ENCODE measurements at places on chromosomes 7 and 10. TPM values are rescaled to one million over a fixed set of nuclear protein-coding genes. Genes with fewer than 3 reads are reported as not detected.

- H3K27ac ChIP-seq, result no peak overlapping the region
- no peaks in the 10 kb centered on the region for H3K4me1 ChIP-seq
- DNase-seq, result peak; percentile 26
- no peaks in the 10 kb centered on the region for H3K27me3 ChIP-seq
- peaks cover 22% of the 10 kb centered on the region for H3K36me3 ChIP-seq
Measured at GRCh38 chr7:44380189-44380830, 54.9 kb upstream of the CAMK2B start.

AUTS2 gene
- 4.9 TPM for total RNA-seq

HOXA13 gene
- total RNA-seq, result not detected

DNA sequence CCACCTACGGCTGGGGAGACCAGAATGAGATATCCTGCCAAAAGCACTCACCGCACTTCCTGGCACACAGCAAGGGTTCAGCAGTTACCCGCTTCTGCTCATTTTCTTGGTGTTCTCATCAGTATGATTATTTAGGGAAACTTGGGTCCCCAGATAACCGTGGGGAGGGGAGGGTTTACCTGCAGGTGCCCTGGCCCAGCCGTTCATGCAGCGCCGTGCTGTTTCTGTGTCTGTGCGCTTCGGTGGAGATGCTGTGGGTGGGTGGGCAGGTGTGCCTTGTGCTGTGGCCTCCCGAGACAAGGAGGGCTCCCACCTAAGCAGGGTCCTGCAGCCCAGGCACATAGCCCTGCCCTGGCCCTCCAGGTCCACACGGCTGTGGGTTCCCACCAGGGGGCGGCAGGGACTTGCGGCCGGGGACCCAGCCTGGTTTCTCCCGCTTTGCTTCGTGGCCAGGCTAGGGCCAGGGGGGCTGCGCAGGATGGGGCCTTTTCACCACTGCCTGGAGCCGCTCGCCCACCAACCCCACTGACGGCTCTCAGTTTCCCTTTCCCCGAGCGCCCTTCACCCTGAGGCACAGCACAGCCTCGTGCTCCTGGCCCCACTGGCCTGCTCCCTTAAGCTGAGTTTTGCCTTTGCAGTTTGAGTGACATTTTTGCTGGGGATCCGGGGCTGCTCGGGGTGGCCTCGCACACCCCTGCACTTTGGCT lies 78.5 kb downstream of the LHPP start:
- DNase-seq, result peak; percentile 75
- no peak overlapping the region for H3K27ac ChIP-seq
- no peaks in the 10 kb centered on the region for H3K4me1 ChIP-seq
- no peak overlapping the region for H3K4me3 ChIP-seq
- H3K36me3 ChIP-seq, result no peaks in the 10 kb centered on the region

DNA sequence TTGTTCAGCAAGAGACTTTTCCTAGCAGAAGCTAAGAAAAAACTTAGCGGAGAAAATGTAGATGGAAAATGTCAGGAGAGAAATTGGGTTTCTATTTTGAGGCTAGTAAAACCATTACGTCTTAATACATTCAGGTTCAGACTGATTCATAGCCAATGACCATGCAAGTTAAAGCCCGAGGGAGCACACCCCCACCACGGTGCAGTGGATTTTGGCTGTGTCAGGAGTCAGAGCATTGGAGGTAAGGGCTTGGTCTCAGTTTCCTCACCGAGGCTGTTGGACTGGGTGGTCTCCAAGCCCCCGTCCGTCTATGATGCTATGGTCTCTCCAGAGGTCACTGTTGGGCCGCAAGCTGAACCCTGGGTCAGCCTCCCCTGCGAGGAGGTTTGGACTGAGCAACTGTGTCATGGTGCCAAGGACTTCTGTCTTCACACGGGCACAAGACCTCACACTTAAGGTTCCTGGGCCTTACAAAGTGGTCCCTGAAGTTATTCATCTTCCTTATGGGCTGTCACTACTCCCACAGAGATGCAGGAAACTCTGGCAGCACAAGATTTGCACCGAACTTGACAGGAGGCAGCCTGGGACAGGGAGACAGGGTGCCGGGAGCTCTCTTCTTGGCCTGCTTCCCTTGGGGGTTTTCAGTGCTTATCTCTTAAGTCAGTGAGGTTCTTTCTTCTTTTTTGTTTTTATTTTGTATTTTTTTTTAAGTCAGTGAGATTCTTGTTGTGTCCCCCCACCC lies 186.8 kb downstream of the PHTF2 start:
- no peak for DNase-seq
- H3K36me3 ChIP-seq, result no peaks in the 10 kb centered on the region
- H3K27ac ChIP-seq, result no peak overlapping the region

LLCFC1 gene
- not detected for total RNA-seq

- H3K27ac ChIP-seq, result no peak overlapping the region
- no peak overlapping the region for H3K4me3 ChIP-seq
- DNase-seq, result no peak
- no peaks in the 10 kb centered on the region for H3K27me3 ChIP-seq
- no peaks in the 10 kb centered on the region for H3K36me3 ChIP-seq
Measured at GRCh38 chr7:157488281-157488680, 151.5 kb downstream of the DNAJB6 start.

MSRB2 gene
- total RNA-seq, result 7.3 TPM

SPDYE1 gene
- not detected for total RNA-seq

DNA sequence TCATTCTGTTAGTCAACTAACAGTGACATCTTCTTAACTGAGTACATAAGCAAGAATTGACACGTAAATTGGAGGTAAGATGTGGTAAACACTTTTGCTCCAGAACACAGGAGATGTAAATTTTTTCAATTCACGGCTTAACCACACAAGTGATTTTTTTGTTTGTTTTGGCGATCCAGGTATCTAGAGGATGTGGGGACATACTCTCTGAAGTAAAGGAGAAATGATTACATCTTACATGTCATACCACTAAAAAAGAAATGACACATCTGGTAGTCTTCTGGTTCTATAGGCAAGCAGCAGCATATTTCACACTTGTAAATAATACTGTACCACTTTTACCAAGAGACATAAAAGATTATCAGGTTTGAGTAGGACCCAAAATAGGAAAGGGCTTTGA lies 200.3 kb upstream of the ZWINT start:
- H3K27ac ChIP-seq, result no peak overlapping the region
- H3K4me1 ChIP-seq, result no peaks in the 10 kb centered on the region
- DNase-seq, result no peak
- no peaks in the 10 kb centered on the region for H3K27me3 ChIP-seq
- H3K36me3 ChIP-seq, result no peaks in the 10 kb centered on the region

ASB10 gene
- total RNA-seq, result not detected

GRCh38 chr7:141649137-141649864 lies 52.7 kb downstream of the DENND11 start:
- no peak for DNase-seq
- no peaks in the 10 kb centered on the region for H3K4me1 ChIP-seq
- H3K36me3 ChIP-seq, result no peaks in the 10 kb centered on the region
- H3K27me3 ChIP-seq, result no peaks in the 10 kb centered on the region
- H3K4me3 ChIP-seq, result no peak overlapping the region
- H3K27ac ChIP-seq, result no peak overlapping the region

- no peak for DNase-seq
- H3K27me3 ChIP-seq, result no peaks in the 10 kb centered on the region
- H3K4me1 ChIP-seq, result no peaks in the 10 kb centered on the region
- H3K4me3 ChIP-seq, result no peak overlapping the region
- no peak overlapping the region for H3K27ac ChIP-seq
Measured at GRCh38 chr7:87982116-87982515, 48.1 kb downstream of the ADAM22 start.

FAM237B gene
- total RNA-seq, result not detected

ADAM8 gene
- total RNA-seq, result 5.4 TPM

GRCh38 chr10:94630017-94630688 lies 53.4 kb upstream of the CYP2C18 start:
- H3K4me1 ChIP-seq, result peaks cover 3% of the 10 kb centered on the region
- H3K4me3 ChIP-seq, result no peak overlapping the region
- H3K27me3 ChIP-seq, result no peaks in the 10 kb centered on the region
- DNase-seq, result no peak
- no peak overlapping the region for H3K27ac ChIP-seq
- no peaks in the 10 kb centered on the region for H3K36me3 ChIP-seq

DNA sequence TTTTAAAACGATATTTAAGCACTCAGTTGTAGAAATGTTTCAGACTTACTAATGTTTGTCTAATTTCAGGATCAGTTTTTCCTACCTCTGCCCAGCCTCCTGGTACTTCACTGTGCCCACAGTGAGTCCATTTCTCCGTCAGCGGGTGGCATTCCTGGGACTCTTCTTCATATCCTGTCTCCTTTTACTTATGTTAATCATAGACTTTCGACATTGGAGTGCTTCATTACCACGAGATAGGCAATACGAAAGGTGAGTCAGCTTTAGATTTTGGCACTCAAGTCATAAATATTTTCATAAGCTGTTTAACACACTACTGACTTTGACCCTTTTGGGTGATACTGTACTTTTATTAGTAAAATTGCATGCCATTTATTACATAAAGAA lies 2.1 kb downstream of the ENTPD7 start:
- H3K27me3 ChIP-seq, result no peaks in the 10 kb centered on the region
- no peak overlapping the region for H3K27ac ChIP-seq
- DNase-seq, result no peak

DDIT4 gene
- total RNA-seq, result 18.4 TPM

- no peaks in the 10 kb centered on the region for H3K36me3 ChIP-seq
- no peaks in the 10 kb centered on the region for H3K27me3 ChIP-seq
- no peaks in the 10 kb centered on the region for H3K4me1 ChIP-seq
- no peak for DNase-seq
- H3K4me3 ChIP-seq, result no peak overlapping the region
Measured at GRCh38 chr7:125173571-125173970, 243.9 kb upstream of the POT1 start.

DNA sequence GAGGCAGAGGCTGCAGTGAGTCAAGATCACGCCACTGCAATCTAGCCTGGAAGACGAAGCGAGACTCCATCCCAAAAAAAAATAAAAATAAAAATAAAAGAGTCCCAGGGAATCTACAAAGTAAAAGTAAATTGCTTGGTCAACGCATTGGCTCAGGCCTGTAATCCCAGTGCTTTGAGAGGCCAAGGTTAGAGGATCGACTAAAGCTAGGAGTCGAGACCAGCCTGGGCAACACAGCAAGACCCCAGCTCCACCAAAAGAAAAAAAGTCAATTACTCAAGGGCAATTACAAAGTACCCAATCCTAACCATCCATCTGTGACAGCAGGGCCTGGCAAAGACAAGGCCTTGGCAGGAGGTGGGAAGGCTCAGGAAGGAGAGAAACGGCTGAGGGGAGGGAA lies 127.6 kb upstream of the CALN1 start:
- no peaks in the 10 kb centered on the region for H3K4me1 ChIP-seq

STARD3NL gene
- total RNA-seq, result 25.1 TPM

MMD2 gene
- total RNA-seq, result not detected

- H3K4me1 ChIP-seq, result no peaks in the 10 kb centered on the region
- no peaks in the 10 kb centered on the region for H3K27me3 ChIP-seq
- H3K27ac ChIP-seq, result no peak overlapping the region
- H3K36me3 ChIP-seq, result no peaks in the 10 kb centered on the region
- H3K4me3 ChIP-seq, result no peak overlapping the region
Measured at GRCh38 chr10:78702876-78703275, 365.9 kb upstream of the ZMIZ1 start.

DNA sequence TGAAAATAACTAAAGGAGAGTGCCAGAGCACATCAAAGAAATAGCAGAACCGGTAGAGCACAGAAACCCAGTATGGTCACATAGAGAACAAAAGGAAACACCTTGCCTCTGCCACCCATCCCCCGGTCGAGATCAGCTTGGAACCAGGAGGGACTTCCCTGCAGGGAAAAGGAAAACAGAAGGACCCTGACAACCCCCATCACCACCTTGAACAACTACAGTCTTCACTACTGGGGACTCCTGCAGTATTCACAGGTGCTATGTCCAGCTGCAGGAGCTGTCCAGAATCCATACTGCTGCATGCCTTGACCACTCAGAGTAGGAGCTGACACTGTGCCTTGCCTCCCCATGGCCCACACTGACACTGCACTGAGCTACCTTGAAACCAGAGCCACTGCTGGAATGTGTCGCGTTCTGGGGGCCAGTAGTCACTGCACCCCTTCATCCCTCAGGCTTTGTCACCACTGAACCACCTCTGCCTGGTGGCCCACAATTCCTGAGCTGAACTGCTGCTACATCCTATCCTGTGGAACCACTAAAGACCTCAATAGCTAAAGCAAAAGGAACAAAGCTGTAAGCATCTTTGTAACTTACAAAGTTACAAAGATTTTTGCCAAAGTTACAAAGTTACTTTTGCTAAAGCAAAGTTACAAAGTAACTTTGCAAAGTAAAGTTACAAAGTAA lies 66.8 kb downstream of the TRIL start:
- H3K4me3 ChIP-seq, result no peak overlapping the region
- no peaks in the 10 kb centered on the region for H3K36me3 ChIP-seq
- no peak for DNase-seq
- no peak overlapping the region for H3K27ac ChIP-seq
- H3K27me3 ChIP-seq, result no peaks in the 10 kb centered on the region

FXYD4 gene
- total RNA-seq, result not detected

- peak overlapping the region; percentile 56 for H3K27ac ChIP-seq
- H3K4me3 ChIP-seq, result no peak overlapping the region
- no peaks in the 10 kb centered on the region for H3K36me3 ChIP-seq
- no peak for DNase-seq
Measured at GRCh38 chr10:116005301-116005700, 267.7 kb downstream of the GFRA1 start.

TFR2 gene
- 276 TPM for total RNA-seq

- DNase-seq, result no peak
- no peak overlapping the region for H3K4me3 ChIP-seq
- H3K4me1 ChIP-seq, result peaks cover 6% of the 10 kb centered on the region
- no peaks in the 10 kb centered on the region for H3K36me3 ChIP-seq
Measured at GRCh38 chr7:150972023-150972468, 6.1 kb downstream of the KCNH2 start.

- H3K27ac ChIP-seq, result no peak overlapping the region
- no peak overlapping the region for H3K4me3 ChIP-seq
- H3K27me3 ChIP-seq, result no peaks in the 10 kb centered on the region
- no peak for DNase-seq
Measured at GRCh38 chr7:82729172-82730030, 285.8 kb upstream of the CACNA2D1 start.

- peak; percentile 43 for DNase-seq
- no peaks in the 10 kb centered on the region for H3K4me1 ChIP-seq
- H3K27ac ChIP-seq, result no peak overlapping the region
- no peaks in the 10 kb centered on the region for H3K27me3 ChIP-seq
- no peak overlapping the region for H3K4me3 ChIP-seq
Measured at GRCh38 chr10:132904181-132904813, 38.1 kb downstream of the CFAP46 start.

DNA sequence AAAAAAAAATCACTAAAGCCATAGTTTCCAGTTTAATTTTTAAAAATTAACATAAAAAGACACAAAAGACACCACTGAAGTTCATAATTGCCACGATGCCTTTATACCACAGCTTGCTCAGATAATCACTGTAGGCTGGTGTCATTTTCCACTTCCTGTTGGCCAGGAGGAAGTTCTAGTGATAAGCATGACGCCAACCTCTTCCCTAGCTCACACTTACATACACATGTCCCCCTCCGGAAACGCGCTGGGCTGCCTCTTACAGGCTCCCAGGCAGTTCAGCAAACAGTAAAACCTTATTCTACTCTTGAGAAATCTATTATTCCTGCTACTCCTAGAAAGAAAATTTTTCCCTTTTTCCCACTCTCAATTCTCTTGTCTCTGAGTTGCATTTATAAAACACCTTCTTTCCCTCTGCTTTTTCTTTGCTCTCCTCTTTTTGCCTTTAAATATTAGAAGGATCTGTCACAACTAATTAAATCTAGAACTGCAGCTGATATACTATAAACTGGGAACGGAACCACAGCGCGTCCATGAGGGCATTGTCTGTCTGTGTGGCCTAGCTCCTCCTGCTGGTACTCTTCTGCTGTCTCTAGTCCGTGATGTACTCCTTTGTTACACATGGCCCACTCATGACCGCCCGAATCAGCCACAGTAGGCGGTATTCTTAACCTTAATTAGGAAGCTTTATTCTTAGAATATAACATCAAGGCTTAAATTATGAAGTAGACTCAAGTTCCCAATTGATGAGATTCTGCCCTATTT lies 664.9 kb downstream of the CNTNAP2 start:
- H3K36me3 ChIP-seq, result no peaks in the 10 kb centered on the region
- no peaks in the 10 kb centered on the region for H3K4me1 ChIP-seq
- no peak for DNase-seq
- no peak overlapping the region for H3K4me3 ChIP-seq
